H9 (cell line): ENCODE measurements at places on chromosomes 4 and X.

- DNase-seq, result peak; percentile 54
Observed at GRCh38 chr4:4524364-4524763, 17.5 kb downstream of the STX18 start.

GRCh38 chrX:138073626-138074025 lies 507.7 kb downstream of the ZIC3 start:
- no peak for DNase-seq

DNA sequence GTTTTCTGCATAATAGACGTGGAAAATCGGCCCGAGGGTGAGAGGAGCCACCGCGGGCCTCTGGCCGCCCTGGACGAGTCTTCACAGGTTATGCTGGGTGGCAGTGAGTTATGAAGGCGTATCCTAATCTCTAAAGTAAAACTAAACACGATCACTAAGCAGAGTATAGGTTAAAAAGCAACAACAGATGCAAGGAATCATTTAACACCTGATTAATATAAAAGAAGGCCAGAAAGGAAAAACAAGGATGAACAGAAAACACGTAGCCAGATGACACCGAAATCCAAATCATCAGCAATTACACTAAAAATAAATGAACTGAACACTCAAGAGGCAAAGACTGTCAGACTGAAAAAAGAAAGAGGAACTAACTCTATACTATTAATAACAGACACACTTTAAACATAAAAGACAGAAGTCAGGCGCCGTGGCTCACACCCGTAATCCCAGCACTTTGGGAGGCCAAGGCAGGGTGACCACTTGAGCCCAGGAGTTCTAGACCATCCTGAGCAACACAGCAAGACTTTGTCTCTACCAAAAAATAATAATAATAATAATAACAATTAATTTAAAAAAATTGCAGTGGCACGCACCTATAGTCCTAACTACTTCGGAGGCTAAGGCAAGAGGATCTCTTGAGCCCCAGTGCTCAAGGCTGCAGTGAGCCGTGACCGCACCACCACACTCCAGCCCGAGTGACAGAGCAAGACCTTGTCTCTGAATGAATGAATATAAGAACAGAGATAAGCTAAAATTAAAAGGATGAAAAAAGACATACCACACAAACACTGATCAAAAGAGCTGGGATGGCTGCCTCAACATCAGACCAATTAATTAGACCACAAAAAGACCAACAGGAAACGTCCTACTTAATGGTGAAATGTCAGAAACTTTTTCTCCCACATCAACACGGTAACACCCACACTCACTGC lies 30.0 kb downstream of the CTBP1 start:
- no peak for DNase-seq

GRCh38 chrX:40022421-40022820 lies 75.3 kb downstream of the BCOR start:
- no peak for DNase-seq

GRCh38 chr4:61408861-61409260 lies 208.7 kb downstream of the ADGRL3 start:
- no peak for DNase-seq

- DNase-seq, result no peak
Observed at GRCh38 chr4:106986486-106986885, 49.6 kb downstream of the DKK2 start.

- DNase-seq, result no peak
Observed at GRCh38 chrX:140767646-140768045, 58.1 kb downstream of the LINC00632 start.

DNA sequence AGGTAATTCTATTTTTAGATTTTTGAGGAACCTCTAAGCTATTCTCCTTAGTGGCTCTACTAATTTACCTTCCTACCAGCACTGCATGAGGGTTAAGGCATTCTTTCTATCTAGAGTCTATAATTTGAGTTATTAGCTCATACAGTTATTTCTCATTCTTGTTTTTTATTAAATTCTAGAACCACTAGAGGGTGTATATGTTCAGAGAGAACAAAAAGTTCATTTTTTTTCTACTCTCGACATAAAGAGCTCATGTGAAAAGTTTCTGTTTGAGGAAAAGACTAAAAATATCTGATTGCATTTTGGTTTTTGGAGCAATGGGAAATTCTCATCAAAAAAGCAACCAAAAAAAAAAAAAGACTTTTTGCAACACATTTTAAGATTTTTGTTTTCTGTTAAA lies 57.0 kb upstream of the LRAT start:
- no peak for DNase-seq

- DNase-seq, result no peak
Observed at GRCh38 chr4:59484944-59485343, 1715.2 kb upstream of the ADGRL3 start.
